ENCODE measurements at places on chromosomes 2 and 18. TPM values are rescaled to one million over a fixed set of nuclear protein-coding genes. Genes with fewer than 3 reads are reported as not detected.

POTEE gene
- 0.36 TPM for total RNA-seq

CFC1 gene
- total RNA-seq = 1.2 TPM

DHRS9 gene
- total RNA-seq = not detected

COL4A4 gene
- 0.15 TPM for total RNA-seq

TRAF3IP1 gene
- 17.1 TPM for total RNA-seq

ZSCAN30 gene
- total RNA-seq = 30.0 TPM

CBLN2 gene
- not detected for total RNA-seq

LCT gene
- total RNA-seq = 0.13 TPM

TLX2 gene
- total RNA-seq = not detected

FAM228A gene
- total RNA-seq = not detected

DNA sequence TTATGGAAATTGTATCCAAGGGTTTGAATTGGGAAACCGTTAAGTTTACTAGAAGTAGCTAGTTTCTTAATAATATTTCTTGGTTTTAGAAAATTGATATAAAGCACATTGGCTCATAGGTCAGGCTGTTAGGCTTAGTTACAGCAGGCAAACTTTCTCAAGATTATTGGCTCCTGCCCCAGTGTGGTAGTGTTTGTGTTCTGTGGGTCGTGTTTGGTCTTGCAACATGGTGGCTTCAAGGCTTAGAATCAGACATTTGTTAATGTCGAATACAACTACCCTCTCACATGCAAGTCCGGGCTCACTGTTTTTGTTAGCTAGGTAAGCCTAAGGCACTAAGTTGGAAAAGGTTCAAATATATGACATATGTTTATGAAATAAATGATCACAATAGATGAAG lies 19.6 kb downstream of the CERS6 start:
- no peak for DNase-seq

DNA sequence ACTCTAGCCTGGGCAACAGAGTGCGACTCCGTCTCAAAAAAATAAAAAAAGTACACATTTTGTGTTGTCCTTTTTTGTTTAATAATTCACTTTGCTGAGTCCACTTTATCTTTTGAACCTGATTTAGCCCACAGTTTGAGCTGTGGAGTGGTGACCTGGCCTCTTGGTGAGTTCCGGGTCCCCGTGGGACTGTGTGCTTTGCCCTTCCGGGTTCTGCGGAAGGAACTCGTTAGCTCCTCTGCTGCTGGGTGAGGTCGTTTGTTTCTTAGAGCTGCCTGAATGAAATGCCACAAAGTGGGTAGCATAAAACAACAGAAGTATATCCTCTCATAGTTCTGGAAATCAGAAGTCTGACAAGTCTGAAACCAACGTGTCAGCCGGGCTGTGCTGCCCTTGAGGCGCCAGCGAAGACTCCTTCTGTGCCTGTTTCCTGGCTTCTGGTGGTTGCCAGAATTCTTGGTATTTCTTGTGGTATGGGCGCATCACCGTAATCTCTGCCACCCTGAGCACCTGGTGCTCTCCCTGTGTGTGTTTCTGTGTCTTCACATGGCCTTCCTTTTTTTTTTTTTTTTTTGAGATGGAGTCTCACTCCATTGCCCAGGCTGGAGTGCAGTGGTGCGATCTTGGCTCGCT lies 3.5 kb downstream of the EFHD1 start:
- DNase-seq = no peak

DNA sequence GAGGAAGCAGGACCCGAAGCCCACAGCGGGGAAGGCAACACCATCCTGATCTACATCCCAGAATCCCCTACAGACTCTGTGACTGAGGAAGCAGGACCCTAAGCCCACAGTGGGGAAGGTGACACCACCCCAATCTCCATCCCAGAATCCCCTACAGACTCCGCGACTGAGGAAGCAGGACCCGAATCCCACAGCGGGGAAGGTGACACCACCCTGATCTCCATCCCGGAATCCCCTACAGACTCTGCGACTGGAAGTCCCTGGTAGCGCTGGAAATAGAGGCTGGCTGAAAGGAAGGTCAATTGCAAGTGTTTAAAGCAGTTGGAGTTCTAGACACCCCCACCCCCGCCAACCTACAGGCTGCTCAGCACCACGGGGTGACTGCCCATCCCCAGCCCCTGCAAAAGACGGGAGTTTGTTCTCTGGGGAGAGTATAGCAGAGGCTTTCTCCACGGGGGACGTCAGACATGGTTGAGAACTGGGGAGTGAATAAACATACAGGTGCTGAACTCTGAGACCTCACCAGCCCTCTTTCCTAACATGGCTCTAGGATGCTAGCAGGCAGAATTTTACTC lies 21.0 kb downstream of the CIB4 start:
- no peak for DNase-seq

DNA sequence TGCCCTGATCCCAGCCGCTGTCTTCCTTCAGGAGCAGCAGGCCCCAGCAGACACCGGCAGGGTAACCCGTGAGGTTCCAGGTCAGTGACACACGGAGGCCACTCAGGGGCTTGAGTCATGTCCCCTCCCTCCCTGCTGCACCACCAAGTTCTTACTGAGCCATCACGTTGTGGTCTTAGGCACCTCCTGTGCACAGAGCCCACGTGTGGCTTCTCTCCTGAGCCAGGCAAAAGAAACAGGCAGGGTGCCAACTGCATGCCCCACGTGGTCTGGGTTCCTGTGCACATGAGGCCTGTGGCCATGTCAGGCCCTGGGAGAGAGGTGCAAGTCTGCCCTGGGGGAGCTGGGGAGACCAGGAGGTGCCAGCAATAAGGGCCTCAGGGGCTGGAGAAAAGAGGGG lies 264.8 kb downstream of the KLHL29 start:
- DNase-seq = no peak

- no peak for DNase-seq
Observed at GRCh38 chr18:50280707-50281294, 522 bp downstream of the MBD1 start.

- peak; percentile 6 for DNase-seq
Observed at GRCh38 chr18:30748541-30748940, 294.0 kb downstream of the DSC3 start.

- no peak for DNase-seq
Observed at GRCh38 chr2:207734264-207734635, 22.8 kb downstream of the CCNYL1 start.

DNA sequence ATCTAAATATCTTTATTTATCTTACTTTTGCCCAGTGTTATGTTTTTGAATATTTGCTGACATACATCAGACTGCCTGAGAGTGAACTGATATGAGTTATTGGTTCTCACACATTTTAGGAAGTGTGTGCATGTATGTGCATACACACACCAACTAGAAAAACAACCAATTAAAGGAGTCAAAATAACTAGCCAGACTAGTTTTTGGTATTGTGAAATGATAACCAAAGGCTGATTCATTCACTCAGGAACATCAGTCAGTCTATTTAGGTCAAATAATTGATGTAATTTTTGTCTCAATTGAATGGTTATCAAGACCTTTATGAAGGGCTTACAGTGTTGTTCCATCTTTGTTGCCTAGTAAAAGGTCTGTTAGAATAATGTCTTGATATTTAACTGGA lies 369.3 kb upstream of the VRK2 start:
- DNase-seq = no peak

GRCh38 chr2:19224011-19224410 lies 134.4 kb downstream of the OSR1 start:
- DNase-seq = no peak

DNA sequence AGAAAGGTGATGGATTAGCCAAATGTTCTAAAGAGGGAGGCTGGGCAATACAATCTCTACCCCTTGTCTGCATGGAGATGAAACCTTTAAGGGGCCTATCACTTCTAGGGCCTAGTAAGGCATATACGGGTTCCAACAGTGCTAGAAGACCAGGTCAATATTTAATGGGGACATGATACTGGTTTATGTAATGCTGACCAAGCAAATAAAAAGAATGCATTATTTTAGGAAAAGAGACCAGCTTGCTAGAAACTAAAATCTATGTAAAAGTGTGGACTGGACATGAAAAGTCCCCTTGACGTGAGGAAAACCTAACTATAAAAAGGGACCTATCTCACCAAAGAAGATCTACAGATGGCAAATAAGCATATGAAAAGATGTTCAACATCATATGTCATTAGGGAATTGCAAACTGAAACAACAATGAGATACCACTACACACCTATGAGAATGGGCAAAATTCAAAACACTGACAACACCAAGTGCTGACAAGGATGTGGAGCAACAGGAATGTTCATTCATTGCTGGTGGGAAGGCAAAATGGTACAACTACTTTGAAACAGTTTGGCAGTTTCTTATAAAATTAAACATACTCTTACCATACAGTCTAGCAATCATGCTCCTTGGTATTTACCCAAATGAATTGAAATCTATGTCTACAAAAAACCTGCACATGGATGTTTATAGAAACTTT lies 45.9 kb upstream of the TLK1 start:
- no peak for DNase-seq

DNA sequence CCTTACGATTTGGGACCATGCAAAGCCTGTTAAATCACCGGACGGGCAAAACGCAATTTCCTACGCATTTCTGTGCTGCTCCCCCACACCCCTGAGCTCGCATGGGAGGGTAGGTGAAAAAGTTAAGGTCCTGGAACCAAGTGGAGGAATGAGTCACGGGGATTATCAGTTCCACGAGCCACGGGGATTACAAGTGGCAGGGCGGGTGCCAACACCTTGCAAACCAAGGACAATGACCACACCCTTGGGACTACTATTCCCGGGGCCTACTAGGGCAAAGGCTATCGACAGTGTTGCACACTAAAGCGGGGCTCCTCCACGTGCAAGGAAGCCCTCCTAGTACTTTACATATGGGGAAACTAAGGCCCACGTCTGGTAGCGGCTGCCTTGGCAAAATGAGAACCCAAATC lies 447 bp downstream of the RETSAT start:
- DNase-seq = no peak

DNA sequence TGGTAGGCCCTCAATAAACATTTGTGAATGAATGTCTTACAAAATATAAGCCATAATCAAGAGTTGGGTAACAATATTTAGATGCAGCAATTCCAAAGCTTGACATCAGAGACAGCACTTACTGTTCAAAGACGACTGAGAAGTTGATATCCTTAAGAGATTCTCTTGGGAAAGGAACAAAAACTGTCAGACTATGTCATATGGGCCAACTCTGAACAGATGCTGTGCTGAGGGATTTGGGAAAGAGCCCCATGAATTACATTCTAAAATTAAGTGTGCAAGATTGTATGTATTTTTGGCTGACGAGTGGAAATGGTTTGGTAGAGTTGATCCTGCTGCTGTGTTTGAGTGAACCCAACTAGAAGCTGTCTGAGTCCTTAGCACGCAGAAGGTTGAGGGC lies 250.7 kb upstream of the LINC00305 start:
- no peak for DNase-seq

DNA sequence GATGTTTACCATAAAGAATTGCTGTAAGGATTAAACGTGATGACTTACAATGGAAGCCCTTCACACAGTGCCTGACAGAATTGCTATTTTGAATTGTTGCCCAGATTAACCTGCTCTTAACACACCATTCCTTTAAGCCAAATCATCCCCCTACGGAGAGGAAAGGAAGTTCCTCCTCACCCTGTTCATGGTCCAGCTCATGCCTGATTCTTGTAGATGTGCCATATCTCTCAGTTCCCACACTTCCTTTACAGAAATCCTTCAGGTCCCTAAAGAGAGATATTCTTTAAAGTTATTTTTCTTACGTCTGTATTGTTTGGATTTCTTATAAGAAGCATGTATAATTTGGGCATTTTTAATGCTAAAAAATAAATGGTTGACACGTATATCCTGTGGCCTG lies 127.5 kb upstream of the DAPL1 start:
- no peak for DNase-seq

GRCh38 chr2:66587216-66587615 lies 152.3 kb downstream of the MEIS1 start:
- peak; percentile 50 for DNase-seq

DNA sequence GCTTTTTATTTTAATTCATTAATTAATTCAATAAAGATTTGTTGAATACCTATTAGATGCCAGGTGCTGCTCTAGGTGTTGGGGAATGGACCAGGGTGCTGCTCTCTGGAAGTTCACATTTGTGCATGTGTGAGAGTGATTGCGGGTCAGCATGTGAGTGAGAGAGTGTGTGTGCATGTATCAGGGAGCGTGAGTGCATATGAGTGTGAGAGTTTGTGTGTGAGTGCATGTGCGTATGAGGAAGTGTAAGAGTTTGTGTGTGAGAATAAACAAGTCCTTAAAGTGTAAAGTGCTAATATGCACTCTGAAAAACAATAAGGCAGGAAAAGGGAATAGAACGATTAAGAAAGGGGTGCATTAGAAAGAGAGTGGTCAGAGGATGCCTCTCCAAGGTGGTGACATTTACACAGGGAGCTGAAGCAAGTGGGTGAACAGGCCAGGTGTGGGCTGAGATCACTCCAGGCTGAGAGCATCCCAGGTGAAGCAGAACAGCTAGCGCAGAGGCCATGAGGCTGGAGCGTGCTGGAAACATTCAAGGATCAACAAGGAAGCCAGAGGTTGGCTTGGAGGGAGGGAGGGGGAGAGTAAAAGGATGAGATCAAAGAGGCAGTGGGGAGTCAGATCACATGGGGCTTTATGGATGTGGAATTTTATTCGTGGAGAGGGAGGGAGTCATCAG lies 50.5 kb upstream of the SLC1A4 start:
- no peak for DNase-seq

DNA sequence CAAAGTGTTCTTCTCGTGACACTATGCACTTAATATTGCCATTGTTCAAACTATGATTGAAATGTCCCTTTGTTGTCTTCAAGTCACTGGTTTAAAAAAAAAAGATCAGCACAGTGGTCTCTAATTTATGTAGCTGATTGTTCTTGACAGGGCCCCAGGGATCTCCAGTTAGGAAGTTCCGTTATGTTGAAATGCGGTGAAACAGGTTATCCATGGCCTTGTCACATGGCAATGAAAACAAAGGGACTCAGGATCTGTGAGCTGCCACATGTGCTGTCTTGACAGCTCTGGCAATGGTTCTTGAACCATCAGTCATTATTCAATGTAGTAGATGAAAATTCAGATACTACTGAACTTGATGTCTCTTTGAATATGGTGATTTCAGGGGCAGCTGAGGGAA lies 147.4 kb downstream of the SETBP1 start:
- no peak for DNase-seq

GRCh38 chr2:95264624-95265023 lies 9.6 kb upstream of the PROM2 start:
- no peak for DNase-seq

- no peak for DNase-seq
Observed at GRCh38 chr2:234298918-234299317, 198.0 kb downstream of the ARL4C start.

DNA sequence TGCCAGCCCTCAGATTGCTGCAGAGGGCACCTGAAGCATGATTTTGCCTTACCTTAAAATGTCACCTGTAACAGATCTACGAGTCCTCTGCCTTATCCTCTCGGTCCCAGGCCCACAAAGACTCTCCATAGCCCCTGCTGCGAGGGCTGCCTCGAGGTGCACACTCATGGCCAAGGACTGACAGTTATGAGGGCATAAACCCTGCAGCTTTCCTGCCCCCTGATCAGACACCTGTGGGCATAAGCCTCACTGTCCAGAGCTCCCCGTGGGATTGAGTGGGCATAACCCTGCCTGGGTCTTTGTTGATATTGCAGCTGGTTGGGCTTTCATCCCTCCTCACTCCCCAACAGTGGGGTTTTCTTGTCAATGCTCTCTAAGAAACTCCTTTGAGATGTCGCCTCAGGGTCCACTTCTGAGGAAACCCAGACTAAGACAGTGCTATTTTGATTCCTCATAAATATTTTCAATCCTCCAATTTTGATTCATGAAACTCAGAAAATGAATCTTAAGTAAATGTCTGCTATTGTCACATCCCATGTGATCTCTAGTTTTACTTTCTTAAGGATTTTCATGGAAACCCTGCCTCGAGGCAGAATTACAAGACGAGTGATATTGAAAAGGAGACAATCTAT lies 108.5 kb upstream of the NCK2 start:
- DNase-seq = no peak
